Stimulated activated CD4-positive, alpha-beta T cell treated with anti-CD3 and anti-CD28 coated beads, Interleukin-15, amount 100 ng/mL, for 1 hour (primary cell): ENCODE measurements at places on chromosomes 7 and 10.

DNA sequence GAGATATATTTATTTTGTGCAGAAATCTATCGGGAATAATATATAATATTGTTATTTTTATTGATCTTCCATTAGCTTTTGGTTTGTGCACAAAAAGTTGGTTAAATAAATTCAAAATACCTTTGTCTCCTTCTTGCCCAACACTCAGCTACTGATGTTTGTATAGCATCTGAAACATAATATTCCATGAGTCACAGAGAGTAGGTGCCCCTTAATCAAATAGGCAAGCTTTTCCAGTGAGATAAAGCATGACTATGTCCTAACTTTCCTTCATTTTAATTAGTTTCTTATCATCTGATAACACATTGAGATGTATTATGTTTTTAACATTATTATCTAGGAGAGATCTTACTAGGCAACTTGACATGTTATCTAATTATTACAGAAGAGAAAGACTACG lies 432.2 kb downstream of the KIF20B start:
- DNase-seq, result no peak

GRCh38 chr7:80467069-80467468 lies 44.8 kb downstream of the GNAT3 start:
- no peak for DNase-seq

DNA sequence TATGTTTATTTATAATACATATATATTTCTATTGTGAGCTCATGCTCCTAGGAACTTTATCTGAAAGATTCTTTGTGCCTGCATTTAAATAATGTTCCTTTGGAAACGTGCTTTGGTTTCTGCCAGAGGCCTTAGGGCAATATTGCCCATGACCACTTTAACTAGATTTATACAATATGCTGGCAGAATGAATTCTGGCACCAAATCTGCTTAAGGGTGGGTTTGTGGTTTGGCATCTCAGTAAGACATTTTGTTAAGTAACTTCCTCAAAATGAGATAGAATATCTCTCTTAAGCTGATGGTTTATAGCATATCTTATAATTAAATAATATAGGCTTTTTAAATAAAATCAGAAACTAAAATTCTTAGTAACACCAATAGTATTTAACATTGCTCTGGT lies 252.9 kb downstream of the RNLS start:
- no peak for DNase-seq

DNA sequence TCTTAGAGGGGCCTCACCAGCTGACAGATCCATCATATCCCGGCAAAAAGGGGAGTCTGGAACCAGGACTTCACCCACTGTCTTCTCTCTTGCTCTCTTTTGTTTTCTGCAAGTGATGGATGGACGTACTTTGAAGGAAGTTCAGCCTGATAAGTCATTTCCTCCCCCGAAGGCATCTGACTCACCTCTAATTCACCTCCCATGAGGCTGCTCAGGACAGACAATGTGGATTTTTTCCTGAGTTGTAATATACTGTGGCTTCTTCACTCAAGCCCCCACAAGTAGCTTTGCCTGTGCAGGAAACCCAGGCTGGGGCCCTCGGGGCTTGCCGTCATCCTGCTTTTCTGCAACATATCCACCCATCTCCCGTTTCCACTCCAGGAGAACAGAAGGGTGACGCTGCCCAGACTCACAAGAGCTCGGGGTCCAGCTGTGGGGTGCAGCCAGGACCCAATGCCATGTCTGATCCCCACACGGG lies 70.4 kb downstream of the ASB13 start:
- no peak for DNase-seq

- no peak for DNase-seq
These were observed 2.4 kb upstream of the KLF14 start for GRCh38 chr7:130736298-130736900.

DNA sequence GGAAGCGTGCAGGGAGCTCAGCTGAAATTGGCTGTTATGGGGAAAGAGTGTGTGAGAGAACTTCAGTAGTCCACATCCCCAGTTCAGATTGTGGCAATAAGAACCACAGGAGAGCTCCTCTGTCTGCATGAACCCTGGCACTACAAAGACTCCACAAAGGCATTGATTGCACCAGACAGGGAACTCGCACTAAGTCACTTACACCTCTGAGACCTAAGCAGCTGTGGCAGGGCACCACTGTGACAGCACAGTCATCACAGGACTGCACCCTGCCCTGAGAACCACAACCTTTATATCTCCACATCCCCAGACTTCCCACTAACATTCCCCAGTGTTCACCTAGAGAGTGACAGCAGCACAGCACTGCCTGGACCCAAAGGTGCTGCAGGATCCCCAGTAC lies 226.8 kb downstream of the XPNPEP1 start:
- no peak for DNase-seq
